ENCODE measurements at places on chromosomes 5 and 9.

DNA sequence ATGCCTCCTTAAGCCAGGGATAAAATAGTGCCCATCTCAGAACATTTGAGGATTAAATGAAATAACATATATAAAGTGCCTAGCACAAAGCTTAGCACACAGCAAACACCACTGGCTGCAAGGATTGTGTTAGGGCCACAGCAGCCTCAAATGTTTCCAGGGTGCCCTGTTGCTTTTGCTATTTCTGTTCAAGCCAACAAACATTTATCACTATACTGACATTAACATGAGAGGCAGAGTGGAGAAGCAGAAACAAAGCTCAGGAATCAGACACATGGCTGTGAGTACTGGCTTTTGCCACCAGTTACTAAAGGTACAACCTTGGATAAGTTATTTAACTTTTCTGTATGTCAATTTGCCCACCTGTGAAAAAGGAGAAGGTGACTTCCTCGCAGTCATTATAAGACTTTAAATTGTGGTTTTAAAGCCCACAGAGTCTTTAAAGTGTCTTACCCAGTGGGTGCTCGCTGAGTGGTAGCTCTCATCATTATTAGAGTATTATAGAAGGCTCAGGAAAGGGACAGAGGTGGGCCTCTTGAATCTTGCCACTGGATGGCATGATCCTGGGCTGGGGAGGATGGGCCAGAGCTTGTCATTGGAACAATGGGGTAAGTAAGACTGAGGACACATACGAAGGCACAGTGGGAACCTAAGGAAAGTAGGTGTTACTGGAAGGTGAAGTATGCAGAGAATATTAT lies 98.2 kb downstream of the MARCHF3 start:
- no peak for DNase-seq

DNA sequence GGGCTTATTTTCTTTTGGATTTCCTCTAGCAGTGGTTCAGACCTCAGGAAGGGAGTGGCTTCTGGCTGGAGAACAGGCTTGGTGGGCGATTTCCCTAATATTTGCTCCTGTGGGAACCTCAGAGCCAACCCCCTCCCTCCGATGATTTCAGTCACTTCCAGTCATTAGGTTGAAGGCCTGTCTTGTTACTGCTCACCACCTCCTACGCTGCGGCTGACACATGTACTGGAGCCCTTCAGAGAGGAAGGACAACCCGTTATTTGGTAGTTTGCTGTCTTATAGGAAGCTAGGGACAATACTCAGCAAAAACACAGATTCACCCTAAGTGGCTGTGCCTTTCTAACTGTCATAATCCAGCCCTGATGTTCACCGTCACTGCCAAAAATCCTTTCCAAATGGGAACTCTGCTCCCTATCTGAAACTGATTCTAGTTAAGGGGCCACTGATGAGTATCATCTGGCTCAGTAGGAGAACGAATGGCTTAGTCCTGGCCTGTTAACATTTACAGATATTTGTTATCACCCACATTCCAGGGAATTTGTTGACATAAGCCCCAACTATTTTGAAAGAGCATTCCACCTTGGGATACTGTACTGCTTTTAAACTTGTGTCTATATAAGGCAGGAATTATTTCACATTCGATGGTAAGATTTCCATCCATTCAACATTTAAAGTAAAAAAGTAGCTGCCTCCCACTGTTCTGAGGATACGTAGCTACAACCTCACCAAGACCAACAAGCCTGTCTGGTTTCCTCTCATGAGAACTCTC lies 29.3 kb upstream of the ANKH start:
- no peak for DNase-seq

DNA sequence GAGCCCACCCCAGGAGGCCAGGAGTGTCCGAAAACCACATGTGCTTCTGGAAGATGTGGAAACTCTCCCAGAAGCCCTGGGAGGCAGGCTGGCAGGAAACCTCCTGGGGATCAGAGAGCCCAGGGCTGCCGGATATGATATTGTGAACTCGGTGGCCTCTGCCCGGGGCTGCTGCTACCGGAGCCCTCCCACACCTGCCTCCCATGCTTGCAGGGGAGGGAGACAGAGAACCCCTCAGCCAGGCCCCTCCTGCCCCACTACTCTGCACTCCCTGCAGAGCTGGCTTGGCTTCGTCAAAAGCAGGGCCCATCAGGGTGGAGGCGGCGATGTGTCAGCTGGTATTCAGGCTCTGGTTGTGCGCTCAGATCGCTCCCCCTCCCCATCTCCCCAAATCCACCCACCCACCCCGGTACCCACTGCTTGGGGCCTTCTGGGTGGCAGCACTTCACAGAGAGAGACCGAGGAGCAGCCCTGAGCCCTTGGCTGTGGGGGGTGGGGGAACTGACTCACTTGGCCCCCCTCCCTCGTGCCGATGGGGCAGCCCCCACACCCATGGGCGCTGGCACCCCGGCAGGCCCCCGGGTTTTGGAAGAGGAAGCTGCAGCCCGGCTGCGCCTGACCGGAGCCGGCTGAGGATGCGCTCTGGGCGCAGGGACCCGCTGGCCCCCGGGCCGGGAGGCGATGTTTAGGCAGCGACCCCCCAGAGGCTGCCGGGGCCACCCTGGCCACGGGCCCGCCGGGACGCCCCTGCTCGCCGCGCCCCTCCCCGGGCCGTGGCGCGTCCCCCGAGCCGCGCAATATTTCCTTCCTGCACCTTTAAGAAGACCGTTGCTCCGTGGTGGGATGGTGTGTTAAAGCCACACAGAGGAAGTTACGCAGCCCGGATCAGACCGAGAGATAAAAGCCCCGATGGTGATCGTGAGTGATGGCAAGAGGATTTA lies 786 bp upstream of the NTNG2 start:
- DNase-seq = no peak

DNA sequence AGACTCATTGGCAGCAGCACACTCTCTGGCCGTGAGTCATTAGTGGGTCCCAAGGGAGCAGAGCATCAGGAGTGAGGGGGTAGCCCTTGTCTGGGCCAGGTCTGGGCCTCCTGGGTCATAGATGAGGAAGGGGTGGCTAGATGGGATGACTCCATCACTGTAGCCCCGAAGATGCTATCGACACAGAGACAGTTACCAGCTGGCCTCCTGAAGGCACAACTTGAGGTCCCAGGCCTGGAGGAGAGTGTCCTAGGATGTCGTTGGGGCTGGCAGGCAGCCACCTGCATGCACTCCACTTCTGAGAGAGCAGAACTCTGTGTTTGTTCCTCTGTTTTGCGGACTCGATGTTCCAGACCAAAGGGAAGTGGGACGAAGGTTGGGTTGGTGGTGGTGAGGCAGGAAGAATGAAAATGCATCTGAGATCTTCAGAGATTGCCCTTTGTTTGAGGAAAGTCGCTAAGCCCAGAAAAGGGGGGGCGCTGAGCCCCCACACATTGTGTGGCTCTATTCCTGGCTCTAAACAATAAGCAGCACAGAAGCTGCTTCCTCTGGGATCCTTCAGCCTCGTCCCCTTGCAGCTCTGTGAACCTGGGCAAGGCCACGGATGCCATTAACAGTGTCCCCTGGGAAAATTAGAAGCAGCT lies 4.7 kb downstream of the BTNL9 start:
- no peak for DNase-seq

- no peak for DNase-seq
Observed at GRCh38 chr5:93635991-93636390, 53.0 kb downstream of the NR2F1 start.

GRCh38 chr5:65356274-65356673 lies 125.4 kb downstream of the ADAMTS6 start:
- DNase-seq = no peak

DNA sequence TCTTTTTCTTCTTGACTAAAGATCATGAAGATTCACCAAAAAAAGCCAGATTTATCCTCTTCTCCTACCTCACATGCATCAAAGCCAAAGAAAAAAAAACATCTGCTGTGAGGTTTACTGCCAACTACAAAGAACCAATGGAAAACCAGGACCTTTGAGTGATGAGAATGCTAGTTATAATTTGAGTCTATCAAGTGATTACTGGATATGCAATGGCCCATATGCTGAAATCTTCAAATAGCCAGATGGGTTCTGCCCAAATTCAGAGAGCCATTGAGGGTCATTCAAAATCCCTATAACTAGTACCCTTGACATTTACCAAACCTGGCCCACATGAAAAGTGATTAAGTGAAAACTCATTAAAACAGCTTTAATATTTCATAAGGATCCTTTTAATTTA lies 78.4 kb upstream of the ACO1 start:
- no peak for DNase-seq

DNA sequence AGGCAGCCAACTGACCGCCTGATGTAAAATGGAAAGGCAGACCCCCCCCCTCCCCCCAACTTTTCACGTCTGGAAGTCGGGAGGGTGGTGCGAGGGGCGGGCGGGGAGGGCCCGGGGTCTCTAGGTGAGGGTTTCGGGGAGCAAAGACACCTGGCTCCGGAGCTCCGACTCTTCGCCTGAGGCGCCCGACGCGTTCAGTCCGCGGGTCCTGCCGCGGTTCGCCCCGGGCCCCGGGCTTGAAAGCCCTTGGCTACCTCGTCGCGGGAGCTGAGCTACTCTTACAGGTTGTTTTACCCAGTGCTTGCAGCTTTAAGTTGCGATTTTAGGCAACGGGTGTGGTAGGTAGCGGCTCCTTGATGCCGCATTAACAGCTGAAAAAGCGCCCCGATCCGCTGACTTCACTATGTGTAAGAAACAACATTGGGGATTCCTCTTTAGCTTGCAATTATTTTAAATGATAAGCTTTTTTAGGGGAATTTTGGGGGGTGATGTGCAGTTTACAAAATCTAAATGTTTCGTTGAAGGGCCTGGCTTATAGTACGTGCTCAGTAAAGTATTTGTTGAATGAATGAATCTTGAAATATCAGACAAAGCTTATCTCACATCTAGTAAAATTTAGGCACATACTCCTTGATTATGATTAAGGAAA lies 722 bp downstream of the CDC42SE2 start:
- DNase-seq = peak; percentile 46

GRCh38 chr5:157559301-157559700 lies 16.3 kb downstream of the ADAM19 start:
- DNase-seq = no peak

GRCh38 chr5:71969460-71969859 lies 137.8 kb upstream of the MAP1B start:
- no peak for DNase-seq

GRCh38 chr5:37494756-37495155 lies 115.6 kb downstream of the WDR70 start:
- no peak for DNase-seq

GRCh38 chr9:121842612-121842978 lies 191.2 kb downstream of the DAB2IP start:
- no peak for DNase-seq

GRCh38 chr5:110963495-110963894 lies 108.0 kb upstream of the TSLP start:
- no peak for DNase-seq

- no peak for DNase-seq
Observed at GRCh38 chr5:176754376-176754973, 55.9 kb upstream of the UNC5A start.

DNA sequence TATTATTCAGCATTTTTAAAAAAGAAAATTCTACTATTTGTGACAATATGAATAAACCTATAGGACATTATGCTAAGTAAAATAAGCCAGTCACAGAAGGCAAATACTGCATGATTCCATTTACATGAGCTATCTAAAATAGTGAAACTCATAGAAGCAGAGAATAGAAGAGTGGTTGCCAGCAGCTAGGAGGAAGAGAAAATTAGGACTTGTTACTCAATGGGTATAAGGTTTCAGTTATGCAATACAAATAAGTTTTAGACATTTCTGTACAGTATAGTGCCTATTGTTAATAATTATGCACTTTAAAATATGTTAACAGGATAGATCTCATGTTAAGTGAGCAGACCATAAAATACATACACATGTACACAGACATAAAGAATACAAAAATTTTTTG lies 73.8 kb upstream of the SPINK5 start:
- no peak for DNase-seq

DNA sequence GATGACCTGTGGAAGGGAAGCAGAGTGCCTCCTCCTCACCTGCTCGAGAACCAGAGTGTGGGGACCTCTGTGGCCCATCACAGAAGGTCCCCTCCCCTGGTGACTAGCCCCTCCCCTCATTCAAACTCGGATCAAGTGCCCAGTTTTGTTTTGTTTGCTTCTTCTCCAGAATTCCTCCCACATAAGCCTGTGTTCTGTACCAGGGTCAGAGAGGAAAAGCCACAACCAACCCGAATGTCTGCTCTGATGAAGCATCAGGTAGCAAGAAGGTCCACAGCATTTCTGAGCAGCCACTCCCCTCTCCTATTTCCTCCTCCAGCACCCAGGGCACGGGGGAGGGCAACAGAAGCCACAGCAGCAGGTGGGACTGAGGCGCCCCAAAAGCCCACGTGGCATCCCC lies 58.2 kb downstream of the HSD17B3 start:
- DNase-seq = no peak

DNA sequence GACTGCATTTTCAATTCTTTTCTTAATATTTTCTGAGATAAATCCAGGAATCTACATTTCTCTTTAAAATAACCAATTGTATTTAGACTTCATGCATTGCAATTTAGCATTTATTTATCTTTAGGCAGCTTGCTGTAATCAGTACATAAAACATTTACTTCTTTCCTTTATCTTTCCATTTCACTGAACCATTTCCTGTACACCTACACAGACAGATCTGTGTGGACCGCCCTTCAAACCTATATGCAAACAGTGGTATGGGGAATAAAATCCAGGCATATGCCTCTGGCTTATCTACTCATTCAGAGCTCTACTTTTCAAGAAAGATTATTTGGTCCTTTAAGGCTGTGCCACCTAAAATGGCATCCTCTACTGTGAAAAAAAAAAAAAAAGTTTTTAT lies 640.0 kb downstream of the MAT2B start:
- no peak for DNase-seq

- no peak for DNase-seq
Observed at GRCh38 chr9:92723299-92723625, 41.4 kb downstream of the BICD2 start.

Measured in iPS-NIHi11 (cell line).